Adipose tissue (tissue), 3 donors: ENCODE measurements at places on chromosomes 5 and 9. TPM values are rescaled to one million over a fixed set of nuclear protein-coding genes. Genes with fewer than 3 reads are reported as not detected.

ENHO gene
- 1.1 TPM for polyA plus RNA-seq

PCDHGA10 gene
- polyA plus RNA-seq: 1.8 TPM

GABRA1 gene
- not detected for polyA plus RNA-seq

DMRT3 gene
- 0.05 TPM for polyA plus RNA-seq

SYK gene
- 6.1 TPM for polyA plus RNA-seq

OMD gene
- polyA plus RNA-seq: 10.0 TPM

PFN3 gene
- not detected for polyA plus RNA-seq

LRRC70 gene
- polyA plus RNA-seq: 1.0 TPM

SVEP1 gene
- polyA plus RNA-seq: 12.3 TPM

ZNF300 gene
- polyA plus RNA-seq: 1.8 TPM

PLK2 gene
- 24.2 TPM for polyA plus RNA-seq

SSBP2 gene
- polyA plus RNA-seq: 22.2 TPM

FUT7 gene
- polyA plus RNA-seq: 1.1 TPM

PCDH12 gene
- 2.7 TPM for polyA plus RNA-seq

SPAAR gene
- polyA plus RNA-seq: 16.9 TPM

ROPN1L gene
- 2.6 TPM for polyA plus RNA-seq

ITGA2 gene
- 0.99 TPM for polyA plus RNA-seq

ECSCR gene
- 8.5 TPM for polyA plus RNA-seq

CDH6 gene
- polyA plus RNA-seq: 0.23 TPM

DOCK2 gene
- polyA plus RNA-seq: 6.8 TPM

ZNF462 gene
- 6.2 TPM for polyA plus RNA-seq

ACTBL2 gene
- 0.01 TPM for polyA plus RNA-seq

FOXD4L4 gene
- not detected for polyA plus RNA-seq

LIX1 gene
- not detected for polyA plus RNA-seq

SNX24 gene
- polyA plus RNA-seq: 5.0 TPM

TMC1 gene
- polyA plus RNA-seq: 1.9 TPM

ADAMTSL1 gene
- polyA plus RNA-seq: 0.56 TPM

BHMT2 gene
- 18.6 TPM for polyA plus RNA-seq

C5orf63 gene
- 1.9 TPM for polyA plus RNA-seq

MLANA gene
- polyA plus RNA-seq: not detected

NUTM2G gene
- polyA plus RNA-seq: not detected

SLC38A9 gene
- polyA plus RNA-seq: 5.5 TPM

GARIN3 gene
- not detected for polyA plus RNA-seq

MYMK gene
- not detected for polyA plus RNA-seq

ORM2 gene
- 1.1 TPM for polyA plus RNA-seq

CCNI2 gene
- 0.22 TPM for polyA plus RNA-seq

CD72 gene
- polyA plus RNA-seq: 1.7 TPM

LHX3 gene
- polyA plus RNA-seq: 0.02 TPM

CDHR2 gene
- 0.42 TPM for polyA plus RNA-seq

HAVCR2 gene
- 1.2 TPM for polyA plus RNA-seq

RGS14 gene
- polyA plus RNA-seq: 15.9 TPM
